CD4-positive, alpha-beta T cell treated with Interleukin-15 for 1 hour (primary cell): ENCODE measurements at places on chromosomes 1 and 21.

- DNase-seq = no peak
These were observed 31.6 kb upstream of the KIF1B start for GRCh38 chr1:10178597-10179405.

- DNase-seq = no peak
These were observed 37.9 kb upstream of the PDC start for GRCh38 chr1:186498695-186499389.

DNA sequence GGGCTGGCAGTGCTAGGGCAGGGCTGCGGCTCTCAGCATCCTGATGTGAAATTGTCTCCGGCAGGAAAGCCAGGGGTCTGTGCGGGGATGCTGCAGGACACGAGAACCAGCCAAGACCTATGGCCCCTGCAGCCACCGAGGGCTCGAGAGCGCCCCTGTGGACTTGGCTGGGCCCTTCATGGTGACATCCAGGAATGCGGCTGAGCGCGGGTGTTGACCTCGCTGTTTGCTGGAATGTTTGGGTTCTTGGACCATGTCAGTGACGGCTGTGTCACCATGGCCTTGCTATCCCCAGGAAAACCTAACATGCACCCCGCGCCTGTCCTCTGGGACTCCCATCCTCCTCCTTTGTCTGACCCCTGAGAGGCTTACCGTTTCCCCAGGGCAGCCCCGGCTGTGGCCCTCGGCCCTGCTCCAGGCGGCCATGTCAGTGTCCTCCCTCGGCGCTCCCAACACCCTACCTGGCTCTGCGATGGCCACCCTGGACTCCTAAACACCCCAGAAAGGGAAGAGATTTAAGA lies 14.3 kb upstream of the C1orf174 start:
- DNase-seq = peak; percentile 6

DNA sequence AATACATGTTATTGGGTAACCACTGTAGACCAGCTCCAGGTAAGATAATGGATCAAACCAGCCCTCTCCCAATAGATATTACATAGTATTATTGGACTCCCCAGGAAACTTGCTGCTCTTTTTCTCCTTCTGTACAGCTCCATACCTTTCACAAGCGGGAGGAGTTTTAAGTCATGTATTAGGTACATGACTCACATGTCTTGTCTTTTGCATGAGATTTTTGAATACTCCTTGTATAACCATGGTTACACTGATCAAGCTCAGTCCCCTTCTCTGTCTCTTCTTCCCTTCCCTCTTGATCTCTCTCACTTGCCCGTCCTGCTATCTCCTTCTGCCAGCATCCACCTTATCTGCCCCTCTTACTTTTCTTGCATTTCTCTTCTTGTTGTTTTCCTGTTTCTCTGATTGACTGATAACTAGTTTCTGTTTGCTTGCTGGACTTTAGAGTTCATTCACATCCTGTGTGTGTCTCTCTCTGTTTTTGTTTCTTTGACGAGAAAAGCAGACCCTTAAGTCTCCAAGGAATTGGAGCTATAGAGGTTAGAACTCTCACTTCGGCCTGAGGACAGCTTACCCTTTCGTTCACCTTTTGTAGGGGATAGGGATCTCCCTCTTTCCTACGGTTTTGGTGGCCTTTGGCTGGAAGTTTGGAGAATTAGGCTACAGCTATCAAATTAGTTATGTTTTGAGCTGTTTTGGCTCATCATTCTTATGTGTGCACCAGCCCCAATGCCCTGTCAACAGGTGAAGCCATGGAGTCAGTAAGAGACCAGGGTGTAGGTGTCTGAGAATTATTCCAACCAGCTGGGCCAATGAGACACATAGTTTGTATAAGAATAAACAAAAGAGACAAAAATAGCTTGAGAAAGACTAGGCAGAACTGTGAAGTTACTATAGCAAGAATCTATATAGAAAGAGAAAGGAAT lies 49.0 kb upstream of the ASB17 start:
- no peak for DNase-seq

DNA sequence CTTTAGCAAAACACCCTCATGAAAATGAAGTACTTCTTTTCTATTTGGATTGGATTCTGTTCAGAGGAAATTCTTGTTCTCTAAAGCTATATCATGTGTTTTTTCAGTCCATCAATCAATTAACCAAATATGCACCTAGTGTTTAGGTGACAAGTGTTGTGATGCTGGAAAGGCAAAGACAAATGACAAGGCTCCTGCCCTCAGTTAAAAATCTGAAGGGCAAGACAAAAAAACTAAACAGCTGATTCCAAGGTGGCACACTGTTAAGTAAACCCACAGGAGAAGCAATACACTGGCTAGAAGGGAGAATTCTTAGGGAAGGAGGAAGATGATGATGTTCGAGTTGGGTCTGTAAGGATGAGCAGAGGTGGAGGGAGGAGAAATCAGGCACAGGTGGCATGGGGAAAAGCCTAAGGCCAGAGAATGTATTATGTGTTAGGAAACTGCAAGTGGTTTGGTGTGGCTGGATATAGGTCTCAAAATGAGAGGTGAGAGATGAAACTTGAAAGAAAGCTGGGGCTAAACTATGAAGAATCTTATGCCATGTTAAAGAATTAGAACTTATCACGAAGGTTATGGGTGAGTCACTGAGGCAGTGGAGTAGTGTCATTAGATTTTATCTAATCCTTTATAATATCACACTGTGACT lies 51.8 kb upstream of the GFI1 start:
- DNase-seq = no peak

GRCh38 chr1:37926038-37926924 lies 20.6 kb downstream of the INPP5B start:
- DNase-seq = no peak

DNA sequence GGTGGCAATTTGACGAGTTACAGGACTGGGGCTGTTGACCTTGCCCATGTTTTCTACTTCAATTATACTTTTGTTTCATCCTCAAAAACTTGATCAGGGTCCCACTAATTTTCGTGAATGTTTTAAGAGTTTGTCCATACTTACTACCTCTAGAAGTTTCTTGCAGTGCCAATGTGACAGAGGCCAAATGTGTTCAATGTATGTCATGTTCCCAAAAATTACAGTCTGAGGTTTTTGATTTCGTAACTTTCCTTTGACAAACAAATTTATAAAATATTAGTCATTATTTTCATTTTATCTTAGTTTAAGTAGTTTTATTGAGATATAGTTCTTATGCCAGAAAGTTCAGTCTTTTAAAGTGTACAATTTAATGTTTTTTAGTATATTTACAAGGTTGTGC lies 15.3 kb downstream of the VPS13D start:
- no peak for DNase-seq

- DNase-seq = no peak
These were observed 95.4 kb downstream of the INTS7 start for GRCh38 chr1:211939876-211940468.

- DNase-seq = no peak
These were observed 597.6 kb downstream of the ADGRL2 start for GRCh38 chr1:82398357-82398756.

DNA sequence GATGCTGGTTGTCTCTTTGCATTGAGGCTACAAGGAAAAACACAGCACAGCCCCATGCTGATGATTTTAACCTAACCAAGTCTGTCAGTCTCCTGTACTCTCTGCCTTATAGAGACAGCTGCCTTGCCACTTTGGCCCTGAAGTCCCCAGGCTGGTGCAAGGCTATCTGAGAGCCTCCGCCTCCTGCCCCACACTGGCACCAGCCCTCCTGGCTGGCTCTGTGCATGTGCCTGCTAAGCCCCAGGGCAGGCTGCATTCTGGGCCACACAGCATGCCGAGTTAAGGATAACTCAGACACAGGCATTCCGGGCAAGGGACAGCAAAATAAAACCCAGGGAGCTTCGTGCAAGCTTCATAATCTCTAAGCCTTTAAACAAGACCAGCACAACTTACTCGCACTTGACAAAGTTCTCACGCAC lies 910 bp downstream of the RUNX1 start:
- DNase-seq = no peak

DNA sequence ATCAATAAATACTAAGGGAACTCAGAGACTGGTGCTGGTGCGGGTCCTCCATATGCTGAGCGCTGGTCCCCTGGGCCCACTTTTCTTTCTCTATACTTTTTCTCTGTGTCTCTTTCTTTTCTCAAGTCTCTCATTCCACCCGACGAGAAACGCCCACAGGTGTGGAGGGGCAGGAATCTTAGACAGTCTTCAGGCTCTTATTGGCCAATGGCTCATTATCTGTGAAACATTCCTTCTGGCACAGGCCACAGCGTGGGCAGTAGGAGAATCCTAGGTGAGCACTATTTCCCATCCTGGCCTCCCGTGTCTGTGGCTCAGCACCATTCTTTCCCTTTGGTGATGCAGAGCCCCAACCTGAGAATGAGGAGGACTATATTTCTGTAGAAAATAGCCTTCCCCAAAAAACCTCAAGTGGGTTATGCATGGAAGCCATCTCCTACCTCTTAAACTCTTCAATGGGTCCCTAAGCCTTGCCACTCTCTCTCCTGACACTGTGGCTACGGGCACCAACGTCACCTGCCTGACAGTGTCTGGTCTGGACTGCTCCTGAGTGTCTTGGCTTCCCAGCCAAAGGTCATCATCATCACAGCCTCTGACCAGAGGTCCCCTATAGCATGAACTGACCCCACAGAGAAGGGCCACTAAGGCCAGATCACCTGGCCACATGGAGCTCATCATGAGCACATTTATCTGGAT lies 6.2 kb upstream of the SLAMF1 start:
- DNase-seq = no peak

DNA sequence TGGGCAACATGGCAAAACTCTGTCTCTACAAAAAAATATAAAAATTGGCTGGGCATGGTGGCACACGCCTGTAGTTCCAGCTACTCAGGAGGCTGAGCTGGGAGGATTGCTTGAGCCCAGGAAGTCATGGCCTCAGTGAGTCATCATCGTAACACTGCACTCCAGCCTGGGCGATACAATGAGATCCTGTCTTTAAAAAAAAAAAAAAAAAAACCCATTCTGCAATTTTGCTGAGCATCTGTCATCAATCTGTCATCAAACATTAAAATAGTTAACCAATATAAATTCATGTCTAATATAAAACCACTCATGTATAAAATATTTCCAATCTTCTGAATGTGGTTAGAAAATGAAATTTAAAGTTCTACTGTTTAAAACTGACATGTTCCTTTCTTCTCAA lies 56.9 kb downstream of the LPAR3 start:
- no peak for DNase-seq

DNA sequence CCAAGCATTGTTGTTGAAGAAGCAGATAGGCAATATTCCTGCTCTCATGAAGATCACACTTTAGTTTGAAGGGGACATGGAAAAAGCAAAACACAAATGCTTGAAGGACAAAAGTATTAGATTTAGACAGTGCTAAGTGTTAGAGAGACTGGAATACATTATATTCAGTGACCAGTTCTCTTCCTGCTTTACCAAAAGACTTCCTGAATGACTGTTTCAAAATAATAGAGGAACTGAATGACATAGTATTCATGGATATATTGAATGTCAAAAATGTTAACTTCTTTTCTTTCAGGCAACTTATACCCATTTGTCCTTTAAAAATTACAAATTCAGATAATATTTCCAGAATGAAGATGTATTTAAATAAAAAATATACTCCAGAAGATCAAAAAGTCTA lies 178.0 kb upstream of the IVNS1ABP start:
- DNase-seq = no peak

DNA sequence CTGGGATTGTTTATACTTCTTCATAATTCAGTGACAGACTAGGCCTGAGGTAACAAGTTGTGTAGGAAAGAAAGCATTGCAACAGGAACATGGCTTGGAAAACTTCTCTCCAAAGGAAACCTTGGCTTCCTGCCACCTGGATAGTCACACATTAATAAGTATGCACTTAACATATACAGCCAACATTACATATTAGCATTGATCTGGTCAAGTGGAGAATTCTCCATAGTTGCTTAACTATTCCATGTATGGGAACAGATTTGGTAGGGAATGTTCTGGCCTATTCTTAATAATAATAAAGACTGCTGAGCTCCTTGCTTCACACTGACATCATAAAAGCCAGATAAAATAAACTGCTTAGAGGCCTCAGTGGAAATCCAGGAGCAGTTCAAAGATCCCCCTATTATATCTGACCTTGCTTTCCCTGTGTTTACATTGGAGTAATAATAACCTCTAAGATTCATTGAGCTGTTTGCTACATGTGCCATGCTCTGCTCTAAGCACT lies 27.2 kb upstream of the NFIA start:
- no peak for DNase-seq

DNA sequence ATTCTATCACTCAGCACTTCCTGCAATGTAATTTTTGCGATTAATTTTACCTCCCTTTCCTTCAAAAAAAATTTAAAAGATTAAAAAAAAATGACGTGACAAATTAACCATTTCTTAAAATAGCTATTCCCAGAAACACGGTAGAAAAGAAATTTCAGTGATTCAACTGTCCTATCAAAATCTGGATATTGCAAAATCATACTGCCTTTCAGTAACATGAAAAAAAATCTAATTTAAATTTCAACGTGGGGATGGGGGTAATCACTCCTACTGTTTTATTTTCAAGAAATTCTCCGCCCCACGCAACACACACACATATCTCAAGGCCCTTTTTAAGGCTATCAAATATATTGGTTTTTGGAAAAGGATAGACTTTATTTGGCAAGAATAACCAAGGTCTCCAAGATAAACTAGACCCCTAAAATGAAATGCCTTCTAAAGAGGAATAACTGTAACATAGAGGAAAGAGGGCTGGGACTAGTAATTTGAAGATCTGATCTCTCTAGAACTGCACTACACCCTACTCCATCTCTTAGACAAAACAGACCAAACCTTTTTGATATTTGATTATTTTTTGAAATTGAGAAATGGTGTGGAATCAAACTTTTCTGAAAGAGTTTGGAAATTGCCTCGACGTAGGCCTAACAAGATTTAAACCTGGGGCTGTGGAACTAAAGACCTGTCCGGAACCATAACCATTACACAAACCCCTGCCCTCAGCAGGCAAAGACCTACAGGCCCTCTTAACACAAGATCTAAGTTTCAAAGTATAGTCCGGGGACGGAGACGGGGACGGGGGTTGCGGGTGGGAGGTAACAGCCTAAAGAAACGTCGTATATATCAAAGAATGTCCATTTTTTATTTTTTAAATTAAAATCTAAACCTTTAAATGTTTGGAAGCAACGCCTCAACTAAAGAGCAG lies 941 bp downstream of the ARNT start:
- DNase-seq = no peak

DNA sequence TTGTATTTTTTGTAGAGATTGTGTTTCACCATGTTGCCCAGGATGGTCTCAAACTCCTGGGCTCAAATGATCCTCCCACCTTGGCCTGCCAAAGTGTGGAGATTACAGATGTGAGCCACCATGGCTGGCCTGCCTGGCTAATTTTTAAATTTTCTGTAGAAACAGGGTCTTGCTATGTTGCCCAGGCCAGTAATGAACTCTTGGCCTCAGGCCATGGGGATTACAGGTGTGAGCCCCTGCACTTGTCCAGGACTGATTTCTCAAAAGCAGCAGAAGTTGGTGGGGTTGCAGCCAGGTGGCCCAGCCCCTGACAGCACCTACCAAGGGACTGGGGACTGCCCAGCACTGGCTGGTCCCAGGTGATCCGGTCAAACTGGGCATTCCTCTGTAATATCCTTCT lies 44.1 kb upstream of the CXADR start:
- no peak for DNase-seq

DNA sequence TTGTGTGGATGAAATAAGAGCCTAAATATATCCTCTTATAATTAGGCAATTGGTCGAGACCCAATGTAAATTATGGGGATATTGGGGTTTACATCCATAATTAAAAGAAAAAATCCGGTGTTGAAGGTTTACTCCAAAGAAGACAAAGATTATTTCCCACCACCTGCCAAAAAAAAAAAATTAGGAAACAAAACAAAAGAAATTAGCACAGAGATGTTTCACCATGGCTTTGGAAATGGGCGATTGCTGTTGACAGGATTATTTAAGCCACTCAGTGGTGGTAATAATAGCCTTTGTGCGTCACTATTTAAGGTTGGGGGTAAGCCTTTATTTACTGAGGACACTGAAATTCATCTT lies 585 bp upstream of the GLRX2 start:
- DNase-seq = no peak
